Fibroblast of mammary gland (primary cell): ENCODE measurements at places on chromosomes 11 and 22.

GRCh38 chr22:28025866-28026575 lies 107.0 kb upstream of the PITPNB start:
- DNase-seq, result no peak

- no peak for DNase-seq
These were observed 3.2 kb downstream of the TIMP3 start for GRCh38 chr22:32804531-32805360.

GRCh38 chr11:207863-208180 lies 314 bp downstream of the RIC8A start:
- peak; percentile 63 for DNase-seq

GRCh38 chr11:78564490-78565467 lies 9.9 kb downstream of the NARS2 start:
- peak; percentile 82 for DNase-seq

DNA sequence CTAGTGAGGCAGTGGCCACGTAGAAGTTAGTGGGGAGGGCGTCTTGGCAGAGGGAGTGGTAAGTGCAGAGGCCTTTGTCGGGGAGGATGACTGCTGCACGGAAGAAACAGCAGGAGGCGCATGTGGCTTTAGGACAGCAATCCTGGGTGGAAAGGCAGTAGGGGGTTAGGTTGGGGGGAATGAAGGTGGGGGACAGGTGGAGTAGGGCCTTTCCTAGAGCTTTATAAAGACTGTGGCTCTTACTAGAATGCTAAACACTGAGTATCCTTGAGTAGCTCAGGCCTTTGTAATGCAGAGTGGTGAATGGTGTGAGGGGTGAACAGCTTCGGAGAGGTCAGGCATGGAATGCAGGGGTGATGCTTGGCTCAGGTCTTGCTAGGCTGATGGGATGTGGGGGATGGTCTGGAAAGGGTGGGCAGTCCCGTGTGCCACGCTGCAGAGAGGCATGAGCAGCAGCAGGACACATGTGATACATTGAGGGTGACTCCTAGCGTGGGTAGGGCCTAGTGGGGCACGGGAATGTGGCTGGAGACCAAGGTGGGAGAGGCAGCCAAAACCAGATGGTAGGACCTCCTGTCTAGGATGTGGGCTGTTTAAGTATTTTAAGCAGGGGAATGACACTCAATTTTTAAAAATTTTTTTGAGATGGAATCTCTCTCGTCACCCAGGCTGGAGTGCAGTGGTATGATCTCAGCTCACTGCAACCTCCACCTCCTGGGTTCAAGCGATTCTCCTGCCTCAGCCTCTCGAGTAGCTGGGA lies 19.2 kb downstream of the AP2A2 start:
- DNase-seq, result peak; percentile 65
